Endothelial cell of umbilical vein (primary cell): ENCODE measurements at places on chromosomes 4 and X. TPM values are rescaled to one million over a fixed set of nuclear protein-coding genes. Genes with fewer than 3 reads are reported as not detected.

GAGE2A gene
- not detected in 2 replicates for total RNA-seq

SOD3 gene
- total RNA-seq, result not detected in 2 replicates

CDS1 gene
- total RNA-seq, result 0.07 TPM in 1 of 2 replicates, not detected in the other

STS gene
- 3.6 and 4.9 TPM in 2 replicates for total RNA-seq

DCHS2 gene
- total RNA-seq, result not detected in 2 replicates

NLGN4X gene
- not detected in 2 replicates for total RNA-seq

TMPRSS11A gene
- not detected in 2 replicates for total RNA-seq

CENPVL1 gene
- not detected in 2 replicates for total RNA-seq

L1CAM gene
- total RNA-seq, result not detected in 2 replicates

SCD5 gene
- total RNA-seq, result 35.8 and 38.4 TPM in 2 replicates

WNK3 gene
- 2.6 and 2.7 TPM in 2 replicates for total RNA-seq

LDOC1 gene
- total RNA-seq, result 46.2 and 51.4 TPM in 2 replicates
